ENCODE measurements at places on chromosomes 5 and 9.

DNA sequence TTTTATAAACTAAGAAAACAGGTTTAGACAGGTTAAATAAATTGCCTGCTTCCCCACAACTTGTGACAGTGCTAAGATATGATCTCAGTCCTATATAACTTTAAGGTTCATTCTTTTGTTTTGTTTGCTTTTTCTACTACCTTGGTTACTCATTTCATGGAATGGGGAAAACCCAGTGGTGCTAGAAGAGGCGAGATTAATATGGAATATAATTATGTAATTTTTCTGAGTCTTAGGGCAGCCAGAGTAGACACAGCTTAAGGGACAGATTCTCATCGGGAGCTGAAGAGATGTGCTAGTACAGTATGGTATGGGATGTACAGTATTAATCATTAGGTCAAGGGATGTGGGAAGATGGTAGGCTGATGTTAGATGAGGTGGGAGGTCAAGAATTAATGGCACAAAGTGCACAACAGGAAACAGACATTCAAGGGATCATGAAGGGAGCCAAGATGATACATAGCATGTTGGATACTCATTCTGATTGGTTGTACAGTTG is 6.2 kb downstream of the TRIM32 start:
- no peak for DNase-seq

DNA sequence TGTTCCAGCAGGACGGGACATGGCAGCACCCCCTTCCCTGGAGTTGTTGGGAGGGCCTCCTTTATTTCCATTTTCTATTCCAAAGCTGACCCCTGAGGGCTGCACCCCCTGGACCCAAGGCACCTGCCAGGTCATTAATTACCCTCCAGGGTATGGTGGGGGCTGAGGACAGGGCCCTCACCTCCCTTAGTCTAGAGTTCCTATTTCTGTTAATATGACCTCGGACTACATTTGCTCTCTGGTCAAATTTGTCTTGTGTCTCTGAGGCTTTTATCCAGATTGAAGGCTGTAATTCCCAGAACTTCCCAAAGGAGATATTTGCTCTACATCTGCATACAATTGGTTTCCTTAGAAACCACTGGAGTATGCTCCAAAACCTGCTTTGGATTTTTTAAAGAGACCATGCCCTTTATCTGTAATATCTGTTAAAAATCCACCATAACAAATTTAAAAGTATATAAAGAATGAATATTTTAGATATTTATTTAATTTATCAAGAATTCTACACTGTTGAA is 16.8 kb downstream of the PHF2 start:
- no peak for DNase-seq

DNA sequence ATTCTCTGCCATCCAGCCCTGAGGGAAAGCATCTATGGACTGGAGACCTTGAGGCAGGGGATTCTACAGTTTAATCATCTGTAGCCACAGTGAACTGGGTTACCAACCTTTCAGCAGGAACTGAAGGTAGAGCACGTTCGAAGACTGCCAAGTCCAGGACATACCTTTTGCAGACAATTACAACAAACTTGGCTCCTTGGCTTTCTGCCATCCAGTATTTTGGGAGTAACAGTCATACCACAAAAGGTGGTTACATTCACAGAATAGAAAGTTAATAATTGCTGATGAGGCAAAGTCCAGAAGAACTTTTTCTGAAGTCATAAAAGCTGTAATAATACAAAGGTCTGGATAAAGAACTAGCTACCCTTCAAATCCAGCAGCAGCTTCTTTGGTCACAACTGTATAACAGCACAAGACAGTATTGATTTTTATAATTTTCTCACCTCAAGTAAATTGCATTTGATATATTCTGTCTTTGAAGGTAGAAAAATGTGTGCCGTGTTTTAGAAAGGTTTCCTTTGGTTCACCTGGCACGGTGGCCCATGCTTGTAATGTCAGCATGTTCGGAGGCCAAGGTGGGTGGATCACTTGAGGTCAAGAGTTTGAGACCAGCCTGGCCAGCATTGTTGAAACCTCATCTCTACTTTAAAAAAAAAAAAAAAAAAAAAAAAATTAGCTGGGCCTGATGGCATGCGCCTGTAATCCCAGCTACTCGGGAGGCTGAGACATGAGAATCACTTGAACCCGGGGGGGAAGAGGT is 236.6 kb downstream of the NR3C1 start:
- DNase-seq = no peak

- no peak for DNase-seq
These were observed 51.5 kb downstream of the COL15A1 start for GRCh38 chr9:98995059-98995671.

Measured in stimulated activated CD4-positive, alpha-beta T cell treated with anti-CD3 and anti-CD28 coated beads, Interleukin-12 subunit alpha, Interleukin-12 subunit beta, amount 100 ng/mL, for 24 hours (primary cell).